Stimulated activated CD4-positive, alpha-beta T cell treated with anti-CD3 and anti-CD28 coated beads, Interleukin-1b, Interleukin-23, amount 100 ng/mL, for 1 hour (primary cell): ENCODE measurements at places on chromosomes 13 and 19.

- DNase-seq, result no peak
Measured at GRCh38 chr13:98889419-98890085, 88.3 kb downstream of the DOCK9 start.

DNA sequence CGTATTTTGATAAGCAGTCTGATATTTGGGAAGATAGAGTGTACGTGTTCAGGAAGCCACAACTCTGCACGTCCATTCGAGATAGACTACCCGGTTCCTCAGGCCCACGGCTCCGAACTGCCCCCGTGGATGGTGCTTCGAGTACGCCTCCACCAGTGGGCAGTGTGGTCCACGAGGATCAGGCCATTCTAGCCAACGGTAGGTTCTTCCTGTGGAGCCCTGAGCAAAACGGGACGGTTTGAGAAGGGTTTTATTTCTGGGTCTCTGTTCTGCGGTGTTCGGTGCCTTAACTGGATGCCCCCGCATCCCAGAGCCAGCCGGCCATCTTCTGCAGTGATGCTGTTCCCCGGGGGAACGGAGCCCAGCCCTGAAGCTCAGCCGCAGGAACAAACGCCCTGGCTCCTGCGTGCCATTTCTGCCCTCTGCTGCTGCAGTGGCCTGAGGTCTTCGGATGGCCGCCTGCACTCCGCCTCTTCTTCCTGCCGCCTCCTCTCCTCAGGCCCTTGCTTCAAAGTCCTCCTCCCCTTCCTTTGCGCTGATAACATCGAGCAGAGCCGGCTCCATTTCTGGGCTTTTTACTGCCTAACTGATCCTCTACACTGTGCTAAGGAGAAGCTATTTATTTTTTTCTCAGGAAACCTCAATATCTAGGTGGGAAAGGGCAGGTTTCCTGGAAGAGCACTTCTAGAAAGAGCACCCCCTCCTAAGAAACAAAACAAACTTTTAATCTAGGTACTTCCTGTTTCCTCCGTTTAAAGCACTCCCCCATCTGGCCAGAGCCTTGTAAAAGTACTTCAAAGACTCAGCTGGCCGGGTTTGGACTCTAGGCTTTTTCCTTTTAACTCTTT, 36.2 kb upstream of the SLC46A3 start:
- no peak for DNase-seq

- no peak for DNase-seq
Measured at GRCh38 chr13:29858667-29859066, 8.2 kb upstream of the UBL3 start.

DNA sequence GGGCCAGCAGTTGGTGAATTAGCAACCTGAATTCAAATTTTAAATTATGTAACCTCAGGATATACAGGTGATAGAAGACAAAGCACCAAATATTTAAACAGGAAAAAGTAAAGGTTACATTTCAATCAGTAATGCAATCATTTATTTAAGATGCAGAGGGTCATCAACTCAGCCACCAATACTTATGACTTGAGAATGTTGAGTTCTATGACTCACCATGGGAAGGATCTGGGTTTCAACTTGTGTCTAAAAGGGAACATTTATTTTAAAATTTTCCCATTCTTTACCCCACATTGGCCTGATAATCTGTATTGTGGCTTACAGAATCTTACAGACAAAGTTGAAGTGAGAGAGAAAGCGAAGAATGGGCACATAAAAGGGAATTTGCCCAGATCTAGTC, 418.0 kb downstream of the NDFIP2 start:
- DNase-seq, result no peak

GRCh38 chr13:27406178-27406939, 18.1 kb upstream of the GTF3A start:
- no peak for DNase-seq

- no peak for DNase-seq
Measured at GRCh38 chr19:5950741-5951140, 27.2 kb downstream of the RANBP3 start.

GRCh38 chr19:10520652-10521318, 3.5 kb upstream of the S1PR5 start:
- no peak for DNase-seq

GRCh38 chr13:49258089-49258796, 10.5 kb downstream of the CDADC1 start:
- no peak for DNase-seq

GRCh38 chr19:52670046-52670445, 31.9 kb upstream of the ZNF83 start:
- no peak for DNase-seq

- no peak for DNase-seq
Measured at GRCh38 chr13:21075011-21075378, 13.6 kb upstream of the LATS2 start.

DNA sequence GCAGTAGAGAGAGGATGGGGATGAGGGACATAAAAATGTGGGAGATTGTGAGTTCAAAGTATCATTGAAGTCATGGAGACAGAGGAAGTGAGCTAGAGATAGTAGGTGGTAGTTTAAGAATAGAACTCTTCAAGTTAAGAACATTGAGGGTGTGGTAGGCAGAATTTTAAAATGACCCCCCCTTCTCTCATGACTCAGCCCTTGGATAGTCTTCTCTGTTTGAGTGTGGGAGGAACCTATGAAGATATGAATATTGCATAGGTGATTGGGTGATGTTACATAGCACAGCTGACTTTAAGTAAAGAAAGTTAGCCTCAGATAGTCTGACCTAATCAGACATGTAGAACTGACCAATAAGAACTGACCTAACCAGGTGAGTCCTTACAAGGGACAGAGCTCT, 418.6 kb downstream of the FOXO1 start:
- no peak for DNase-seq

- no peak for DNase-seq
Measured at GRCh38 chr13:79385694-79386093, 20.4 kb downstream of the RBM26 start.

GRCh38 chr19:35756377-35757230, at the start of gene HSPB6:
Gene HSPB6, minus strand, starts transcription at chr19:35757029. Its CDS starts 21 bp downstream, at chr19:35757008.
- no peak for DNase-seq

DNA sequence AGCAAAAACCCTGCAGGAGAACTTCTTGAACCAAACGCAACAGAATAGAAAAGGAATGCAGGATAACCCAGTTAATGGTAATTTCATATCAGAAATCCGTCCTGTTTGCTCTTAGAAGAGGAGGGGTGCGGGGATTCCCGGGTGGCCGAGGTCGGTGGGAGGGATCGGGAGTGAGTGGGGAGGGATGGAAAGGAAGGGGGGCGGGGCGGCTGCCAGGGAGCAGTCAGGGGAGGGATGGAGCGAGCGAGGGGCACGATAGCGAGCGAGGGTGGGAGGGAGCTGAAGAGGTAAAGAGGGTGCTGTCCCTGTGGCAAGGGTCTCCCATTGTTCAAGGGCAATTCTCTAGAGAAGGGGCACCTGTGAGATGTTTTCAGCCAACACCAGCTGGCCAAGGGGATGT, 26.5 kb downstream of the CD177 start:
- no peak for DNase-seq

GRCh38 chr13:112625698-112626097, 37.7 kb upstream of the TUBGCP3 start:
- no peak for DNase-seq

- DNase-seq, result no peak
Measured at GRCh38 chr19:15237759-15238638, 5.8 kb upstream of the EPHX3 start.

GRCh38 chr19:900043-900301, 6.7 kb downstream of the RNU6-9 start:
- DNase-seq, result no peak

- DNase-seq, result no peak
Measured at GRCh38 chr13:43784496-43784895, 2.3 kb downstream of the ENOX1 start.

- DNase-seq, result no peak
Measured at GRCh38 chr13:101242720-101243119, 173.6 kb downstream of the NALCN start.

DNA sequence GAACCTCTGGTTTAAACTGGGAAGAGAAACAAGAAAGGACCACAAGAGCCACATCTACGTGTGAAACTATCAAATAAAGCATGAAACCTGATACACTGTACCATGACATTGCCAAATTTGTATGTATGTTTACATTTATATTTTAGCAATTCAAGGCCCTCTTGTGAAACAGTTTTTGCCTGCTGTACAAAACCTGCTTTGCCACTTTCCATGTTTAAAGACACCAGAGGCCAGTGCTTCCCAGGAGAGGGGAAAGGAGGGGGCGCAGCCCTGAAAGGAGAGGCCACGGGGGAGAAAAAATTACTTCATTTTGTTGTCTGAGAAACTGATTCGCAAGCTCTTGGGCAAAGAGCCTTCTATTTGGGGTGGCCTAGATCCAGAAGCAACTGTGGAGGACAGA, 124.8 kb downstream of the DCLK1 start:
- no peak for DNase-seq

GRCh38 chr19:39768786-39769185, 9.9 kb upstream of the LEUTX start:
- no peak for DNase-seq

DNA sequence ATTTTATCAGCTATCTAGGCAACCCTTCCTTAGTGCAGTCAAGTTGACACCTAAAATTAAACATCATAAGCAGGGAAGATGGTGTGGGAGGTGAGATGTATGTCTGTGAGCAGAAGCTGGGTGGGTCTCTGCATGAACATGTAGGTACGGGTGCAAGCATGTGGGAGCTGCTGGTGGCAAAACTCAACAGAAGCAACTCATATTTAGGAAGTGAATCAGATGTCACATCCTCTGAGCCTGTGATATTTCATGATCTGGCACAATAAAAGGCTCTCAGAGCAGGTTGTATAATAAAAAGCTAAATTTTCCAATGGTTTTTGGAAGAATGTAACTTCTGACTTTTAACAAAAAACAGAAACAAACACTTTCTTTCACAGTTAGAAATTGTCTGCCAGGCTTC, 44.4 kb downstream of the C1QTNF9 start:
- DNase-seq, result no peak

DNA sequence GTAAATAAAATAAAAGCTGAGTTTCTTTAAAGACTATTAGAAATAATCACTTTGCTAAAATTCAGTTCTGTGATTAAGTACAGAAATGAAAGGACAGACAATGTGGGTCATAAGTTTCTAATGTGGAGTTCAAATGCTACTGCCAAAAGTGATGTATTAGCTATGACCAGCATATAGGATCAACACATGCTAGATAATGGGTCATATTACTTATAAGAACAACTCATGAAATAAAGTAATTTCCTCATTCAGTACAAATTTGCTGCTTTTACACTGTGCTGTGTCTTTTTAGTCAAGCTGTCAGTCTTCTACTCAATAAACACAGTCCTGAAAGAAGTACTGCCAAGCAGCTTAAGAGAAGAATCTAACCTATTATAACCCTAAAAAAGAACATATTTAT, 135.2 kb downstream of the VWA8 start:
- DNase-seq, result no peak

DNA sequence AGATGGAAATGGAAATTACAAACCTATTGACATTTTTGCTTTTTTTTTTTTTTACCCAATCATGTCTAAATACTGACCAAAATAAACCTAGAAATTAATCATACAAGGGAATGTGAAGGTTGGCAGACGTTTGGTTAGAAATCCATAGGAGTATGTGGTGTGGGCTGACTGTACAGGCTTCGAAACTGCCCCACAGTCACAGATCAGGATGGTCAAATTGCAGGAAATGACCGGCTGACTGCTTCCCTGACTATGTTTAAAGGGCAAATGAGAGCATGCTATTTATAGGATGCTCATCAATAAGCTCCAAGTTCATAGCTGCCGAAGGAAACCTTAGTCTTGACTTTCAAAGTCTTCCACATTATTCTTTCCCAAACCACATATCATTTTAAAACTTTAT, 118.4 kb downstream of the COG6 start:
- no peak for DNase-seq

DNA sequence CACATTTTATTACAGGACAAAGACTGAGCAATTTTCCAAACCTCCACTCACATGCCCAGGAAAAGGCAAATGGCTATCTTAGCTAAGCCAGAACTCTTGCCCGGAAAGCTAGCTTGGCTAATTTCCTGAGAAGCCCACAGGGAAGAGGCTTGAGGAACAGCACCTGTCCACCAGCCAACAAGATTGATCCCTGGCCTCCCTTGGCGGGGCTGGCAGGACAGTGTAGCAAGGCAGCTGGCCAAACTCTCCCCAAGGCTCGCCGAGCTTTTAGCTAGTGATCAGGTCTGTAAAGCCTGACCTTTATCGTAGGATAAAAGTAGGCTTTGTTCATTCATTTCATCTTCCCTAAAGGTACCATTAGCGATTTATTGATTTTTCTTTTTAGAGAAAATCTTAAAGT, 101.4 kb downstream of the UQCRFS1 start:
- DNase-seq, result no peak
